ENCODE measurements at places on chromosomes 7 and 10.

GRCh38 chr7:11713352-11713751 lies 118.6 kb downstream of the THSD7A start:
- DNase-seq, result no peak

GRCh38 chr7:22725585-22725984 lies 1.4 kb upstream of the IL6 start:
- DNase-seq, result peak; percentile 52

DNA sequence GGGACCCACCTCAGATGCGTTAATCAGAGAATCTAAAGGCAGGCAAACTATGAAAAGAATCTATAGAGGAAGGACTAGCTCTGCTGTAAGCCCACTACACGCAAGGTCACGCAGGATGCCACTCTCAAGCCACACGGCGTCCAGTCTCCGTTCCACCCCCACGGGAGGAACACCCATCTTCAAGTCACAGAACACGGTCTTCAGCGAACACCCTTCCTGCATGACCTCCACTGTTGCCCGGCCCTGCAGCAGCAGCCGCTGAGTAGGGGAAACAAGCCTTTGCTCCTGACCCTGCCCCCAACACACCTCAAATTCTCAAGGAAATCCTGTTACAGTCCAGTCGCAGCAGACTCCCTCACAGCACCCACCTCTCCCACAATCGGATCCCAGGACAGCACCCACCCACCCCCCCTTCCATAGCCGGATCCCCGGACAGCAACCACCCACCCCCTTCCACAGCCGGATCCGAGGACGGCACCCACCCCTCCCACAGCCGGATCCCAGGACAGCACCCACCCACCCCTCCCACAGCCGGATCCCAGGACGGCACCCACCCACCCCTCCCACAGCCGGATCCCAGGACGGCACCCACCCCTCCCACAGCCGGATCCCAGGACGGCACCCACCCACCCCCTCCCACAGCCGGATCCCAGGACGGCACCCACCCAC lies 133.7 kb downstream of the DIP2C start:
- DNase-seq, result no peak

DNA sequence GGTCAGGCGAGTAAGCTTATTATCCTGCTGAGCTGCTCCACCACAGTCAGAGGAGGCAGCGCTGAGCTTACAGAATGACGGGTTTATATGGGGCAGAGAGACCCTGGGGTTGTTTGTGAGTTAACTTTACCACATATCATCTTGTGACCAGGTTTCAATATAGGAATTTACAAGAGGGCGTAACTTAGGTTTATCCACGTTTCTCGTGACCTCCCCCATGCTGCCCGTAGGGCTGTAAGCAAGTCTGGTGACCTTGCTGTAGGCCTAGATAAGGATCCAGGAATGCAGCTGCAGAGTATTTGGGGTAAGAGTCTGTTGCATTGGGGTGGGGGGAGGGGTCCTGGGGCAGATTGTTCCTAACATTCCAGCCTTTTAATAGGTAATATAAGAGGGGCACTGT lies 24.6 kb downstream of the SCIN start:
- no peak for DNase-seq

DNA sequence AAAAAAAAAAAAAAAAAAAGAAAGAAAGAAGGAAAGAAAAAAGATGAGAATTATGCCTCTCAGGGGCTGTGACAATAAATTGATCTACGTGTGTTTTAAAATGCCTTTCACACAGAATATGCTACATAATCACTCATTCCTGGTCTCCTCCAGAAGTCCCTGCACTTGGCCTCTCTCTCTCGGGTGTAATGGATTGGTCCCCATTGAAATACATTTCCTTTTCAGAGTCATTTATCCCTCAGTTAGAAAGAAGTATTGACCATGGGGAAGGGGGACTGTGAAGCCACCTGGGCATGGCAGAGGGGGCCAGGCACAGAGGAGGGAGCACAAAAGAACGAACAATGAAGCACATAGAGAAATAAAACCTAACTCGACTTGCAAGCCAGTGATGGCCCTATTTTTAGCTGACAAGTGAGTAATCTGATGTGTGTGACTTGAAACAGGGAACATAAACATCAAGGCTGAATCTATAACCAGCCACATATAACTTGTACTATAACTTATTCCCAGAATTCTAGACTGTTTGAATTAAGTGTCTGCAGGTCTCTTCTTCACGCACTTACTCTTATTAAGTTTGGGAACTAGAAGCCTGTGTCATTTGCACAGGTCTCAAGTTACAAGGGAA lies 490.8 kb downstream of the KCNMA1 start:
- DNase-seq, result no peak

Measured in fibroblast of skin of right biceps (primary cell).